ENCODE measurements at places on chromosomes 16 and 17.

- no peak for DNase-seq
Measured at GRCh38 chr16:72612256-72612655, 435.7 kb downstream of the ZFHX3 start.

GRCh38 chr16:75075688-75076268 lies 40.8 kb downstream of the LDHD start:
- DNase-seq: no peak

- DNase-seq: no peak
Measured at GRCh38 chr17:55341432-55341831, 76.7 kb downstream of the HLF start.

DNA sequence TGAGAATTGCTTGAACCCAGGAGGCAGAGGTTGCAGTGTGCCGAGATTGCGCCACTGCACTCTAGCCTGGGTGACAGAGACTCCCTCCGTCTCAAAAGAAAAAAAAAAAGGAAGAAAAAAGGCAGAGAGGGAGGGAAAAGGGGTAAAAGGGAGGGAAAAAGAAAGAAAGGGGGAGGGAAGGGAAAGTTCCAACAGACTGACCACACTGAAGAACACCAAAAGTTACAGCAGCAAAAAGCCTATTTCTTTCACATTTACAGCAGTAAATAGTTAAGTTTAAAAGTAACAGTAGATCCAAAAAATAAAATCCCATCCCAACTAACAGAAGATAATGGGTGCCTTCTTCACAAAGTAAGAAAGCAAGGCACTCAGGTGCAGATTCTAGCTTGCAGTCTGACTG lies 36.9 kb upstream of the C17orf78 start:
- DNase-seq: no peak

DNA sequence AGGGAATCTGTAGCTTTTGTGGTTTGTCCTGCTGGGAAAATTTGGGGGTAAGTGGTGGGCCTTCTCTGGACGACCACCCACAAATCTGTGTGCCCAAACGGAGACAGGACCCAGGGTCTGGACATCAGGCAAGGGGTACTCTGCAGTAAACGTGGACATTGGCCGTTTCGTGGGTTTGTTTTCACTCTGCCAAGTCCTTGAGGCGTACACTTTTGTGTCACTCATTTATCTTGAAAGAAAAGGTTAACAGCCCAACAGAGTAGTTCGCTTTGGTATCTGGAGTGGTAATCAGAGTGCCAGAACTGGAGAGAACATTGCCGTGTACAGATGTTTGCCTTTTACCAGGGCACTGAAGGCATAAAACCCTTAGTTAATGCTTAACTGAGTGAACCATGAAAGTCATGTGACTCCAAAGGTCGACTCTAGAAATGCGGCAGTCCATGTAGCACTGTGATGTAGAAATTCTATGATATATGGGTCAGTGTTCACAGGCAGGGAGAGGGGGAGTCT lies 15.4 kb downstream of the NAA60 start:
- no peak for DNase-seq

GRCh38 chr16:86376837-86377236 lies 133.5 kb upstream of the FOXF1 start:
- DNase-seq: no peak

DNA sequence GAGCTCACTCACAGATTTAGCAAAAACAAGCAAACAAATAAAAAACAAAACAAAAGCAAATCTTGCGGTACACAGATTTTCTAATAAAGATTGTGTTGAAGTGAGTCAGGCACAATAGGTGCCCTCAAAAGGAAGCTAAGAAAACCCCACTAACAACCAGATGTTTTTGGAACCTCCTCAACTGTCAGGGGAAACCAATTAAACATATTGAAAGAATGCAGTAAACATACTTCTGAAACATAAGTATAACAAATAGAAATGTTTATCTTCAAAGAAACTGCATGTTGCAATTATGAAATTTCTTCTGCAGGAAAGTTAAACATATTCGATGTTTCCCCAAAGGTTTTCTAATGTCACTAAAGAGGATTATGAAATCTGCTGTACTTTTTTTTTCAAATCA lies 110.5 kb upstream of the CORO6 start:
- DNase-seq: no peak

DNA sequence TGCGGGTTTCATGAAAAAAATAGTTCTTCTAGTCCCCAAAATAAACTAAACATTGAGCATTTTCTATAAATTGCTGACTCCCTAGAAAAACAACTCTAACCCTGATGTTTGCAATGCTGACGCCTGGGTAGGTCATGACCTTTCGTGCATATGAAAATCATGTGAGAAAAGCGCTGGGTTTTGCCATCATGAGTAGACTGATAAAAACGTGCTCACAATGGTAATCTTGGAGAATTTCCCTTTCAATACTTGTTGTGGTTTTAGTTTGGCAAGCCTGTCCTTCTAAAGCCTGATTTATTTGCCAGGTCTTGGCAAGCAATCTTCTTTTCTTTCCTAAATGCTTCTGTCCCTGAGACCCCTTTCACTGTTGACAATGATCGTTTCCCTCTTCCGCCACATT lies 4.0 kb upstream of the CLEC10A start:
- DNase-seq: no peak

DNA sequence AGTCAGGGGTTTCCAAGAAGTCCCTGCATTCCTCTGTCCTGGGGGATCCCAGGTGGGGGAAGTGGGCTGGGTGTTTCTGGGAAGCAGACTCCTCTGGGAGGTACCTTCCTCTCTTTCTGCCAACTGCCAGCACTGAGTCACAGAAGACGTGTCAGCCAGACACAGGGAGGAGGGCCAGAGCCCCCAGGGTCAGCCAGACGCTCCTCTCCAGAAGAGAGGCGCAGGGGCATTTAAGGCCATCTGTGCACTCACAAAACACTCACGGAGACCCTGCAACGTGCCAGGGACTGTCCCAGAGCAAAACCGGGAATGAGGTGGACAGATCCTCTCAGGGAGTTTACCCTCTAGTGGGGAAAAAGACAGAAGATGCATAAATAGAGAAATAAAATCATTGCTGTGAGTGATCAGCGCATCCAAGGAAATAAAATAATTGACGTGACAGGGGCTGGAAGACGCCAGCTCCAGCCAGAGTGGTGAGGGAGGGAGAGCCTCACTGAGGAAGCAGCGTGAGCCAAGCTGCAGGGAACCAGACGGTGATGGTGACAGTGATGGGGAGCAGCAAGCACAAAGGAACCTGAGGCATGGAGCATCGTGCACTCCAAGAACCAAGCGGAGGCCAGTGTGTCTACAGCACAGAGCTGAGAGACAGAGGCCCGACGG lies 105.4 kb downstream of the ZNF423 start:
- DNase-seq: no peak

DNA sequence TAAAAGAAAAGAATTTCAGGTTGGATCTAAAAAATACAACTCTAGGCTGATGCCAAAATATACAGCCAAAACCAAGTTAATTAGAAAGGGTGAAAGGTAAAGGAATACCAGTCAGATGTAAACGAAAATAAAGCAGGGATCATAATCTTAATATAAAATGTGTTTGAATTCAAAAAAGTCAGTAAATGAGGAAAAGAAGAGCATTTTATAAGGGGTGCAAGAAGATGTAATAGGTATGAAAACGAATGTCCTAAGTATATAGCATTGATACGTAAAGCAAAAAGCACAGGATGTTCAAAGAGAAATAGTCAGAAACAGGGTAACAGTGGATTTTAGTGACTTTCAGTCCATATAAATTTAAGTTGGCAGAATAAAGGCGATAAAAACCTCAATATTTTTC lies 2.5 kb downstream of the OR3A1 start:
- DNase-seq: no peak

- no peak for DNase-seq
Measured at GRCh38 chr16:19484096-19484495, 37.8 kb downstream of the GDE1 start.

- DNase-seq: no peak
Measured at GRCh38 chr16:84529607-84530006, 25.1 kb upstream of the MEAK7 start.

- no peak for DNase-seq
Measured at GRCh38 chr17:63311416-63311937, 134.6 kb downstream of the CYB561 start.

GRCh38 chr17:42830971-42831370 lies 2.2 kb upstream of the PSME3 start:
- no peak for DNase-seq

GRCh38 chr17:70984873-70985272 lies 815.5 kb downstream of the KCNJ2 start:
- no peak for DNase-seq

GRCh38 chr17:8016632-8017424 lies 14.4 kb downstream of the GUCY2D start:
- peak; percentile 54 for DNase-seq

All from liver (tissue), 10 donors.